ENCODE measurements at places on chromosomes 2 and 18.

- DNase-seq = no peak
Measured at GRCh38 chr2:116747103-116747502, 1067.4 kb upstream of the DDX18 start.

GRCh38 chr2:195824478-195824877 lies 167.5 kb downstream of the SLC39A10 start:
- no peak for DNase-seq

DNA sequence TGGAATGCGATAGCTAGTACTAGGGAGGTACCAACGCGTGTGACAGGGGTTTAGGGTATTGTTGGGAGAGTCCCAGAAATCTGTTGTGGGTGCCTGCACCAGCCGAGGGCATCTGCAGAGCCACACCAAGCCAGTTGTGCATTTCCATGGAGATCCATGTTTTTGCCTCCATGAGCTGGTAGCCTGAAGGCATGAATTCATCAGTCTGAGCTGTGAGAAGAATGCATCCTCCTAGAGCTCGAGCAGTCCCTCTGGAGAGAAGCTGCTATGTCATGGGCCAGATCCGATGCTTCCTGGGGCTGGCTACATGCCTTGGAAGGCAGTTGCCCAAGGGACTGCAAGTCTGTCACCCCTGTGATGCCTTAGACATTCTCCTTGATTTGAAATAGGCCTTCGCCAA lies 57.9 kb downstream of the LIPG start:
- no peak for DNase-seq

GRCh38 chr18:7618891-7619442 lies 51.9 kb downstream of the PTPRM start:
- no peak for DNase-seq

DNA sequence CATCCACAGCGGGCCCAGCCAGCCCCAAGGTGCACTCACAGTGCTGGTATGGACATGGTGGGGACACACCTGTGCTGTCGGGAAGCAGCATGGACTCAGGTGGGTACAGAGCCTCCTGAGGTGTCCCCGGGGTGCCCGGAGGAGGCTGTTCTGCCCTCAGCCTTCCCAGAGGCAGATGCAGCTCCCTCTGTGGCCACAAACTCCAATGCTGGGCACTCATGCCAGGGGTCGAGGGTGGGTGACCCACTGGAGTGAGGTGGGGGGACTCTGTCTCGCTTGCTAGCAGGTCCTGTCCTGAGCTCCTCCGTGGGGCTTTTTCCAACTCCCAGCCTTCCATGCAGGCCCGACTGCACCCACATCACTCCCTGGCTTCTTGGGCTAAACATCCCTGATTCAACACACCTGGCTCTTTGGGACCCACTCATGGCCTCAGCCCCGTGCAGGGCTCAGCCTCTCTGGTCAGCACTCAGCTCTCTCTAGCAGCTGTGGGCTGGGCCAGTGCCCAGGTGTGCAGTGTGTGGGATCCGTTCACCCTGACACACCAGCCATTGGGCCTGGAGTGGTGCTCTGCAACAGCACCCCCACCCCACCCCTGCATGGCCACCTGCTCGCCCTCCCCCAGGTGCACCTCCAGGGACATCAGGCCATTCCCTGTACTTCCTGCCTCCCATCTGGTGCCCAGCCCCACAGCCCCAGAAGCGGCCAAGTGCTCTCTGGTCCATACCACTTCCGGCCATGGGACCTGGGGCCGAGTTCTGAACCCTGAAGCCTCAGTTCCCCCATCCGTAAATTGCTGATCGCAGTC lies 16.0 kb downstream of the RAMP1 start:
- DNase-seq = no peak

DNA sequence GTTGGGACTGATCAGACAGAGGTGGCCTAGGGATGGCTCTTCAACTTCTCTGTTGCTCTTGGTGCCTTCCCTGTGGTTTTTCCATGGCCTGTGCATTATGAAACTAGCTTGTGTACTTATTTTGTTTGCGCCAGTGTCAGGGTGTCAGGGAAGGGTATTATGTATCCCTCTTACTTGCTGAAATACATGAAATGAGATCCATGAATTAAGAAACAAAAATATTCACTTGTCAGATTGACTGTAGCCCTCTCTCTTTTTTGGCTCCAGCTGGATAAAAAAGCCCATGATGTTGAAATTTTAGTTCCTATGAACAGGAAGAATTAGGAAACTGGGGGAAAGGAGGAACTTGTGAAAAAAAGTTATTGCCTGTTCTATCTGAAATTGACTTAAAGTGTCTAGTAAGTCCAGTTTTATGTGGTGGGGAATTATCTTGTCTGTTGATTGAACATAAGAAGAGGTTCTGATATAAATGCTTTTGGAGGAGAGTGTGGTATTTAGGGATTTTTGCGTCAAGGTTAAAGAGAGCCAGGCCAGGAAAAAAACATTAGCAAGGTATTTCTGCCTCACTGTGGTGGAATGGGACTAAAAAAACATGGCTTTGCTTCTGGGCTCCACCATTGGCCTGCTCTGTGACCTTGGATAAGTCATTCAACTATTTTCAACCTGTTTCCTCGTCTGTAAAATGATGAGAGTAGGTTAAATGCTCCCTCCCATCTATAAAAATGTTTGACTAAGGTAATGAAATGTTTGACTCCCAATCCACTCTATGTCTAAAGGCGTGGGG lies 12.0 kb downstream of the UGP2 start:
- no peak for DNase-seq

DNA sequence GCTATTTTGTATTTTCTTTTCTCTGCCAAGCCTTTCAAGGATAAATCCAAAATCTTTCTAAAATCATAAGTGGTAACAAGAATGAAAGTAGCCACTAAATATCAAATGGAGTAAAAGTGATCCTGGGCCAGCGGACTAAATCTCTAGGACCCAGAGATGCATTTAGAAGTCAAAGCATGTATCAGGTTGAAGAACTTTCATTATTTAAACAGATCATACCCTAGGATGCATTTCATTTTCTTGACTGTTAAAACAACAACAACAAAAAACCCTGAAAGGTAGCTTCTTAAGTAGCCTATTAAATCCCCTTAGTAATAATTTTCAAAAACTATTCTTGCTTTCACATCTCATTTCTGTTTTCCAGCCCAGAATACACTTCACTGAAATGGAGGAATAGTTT lies 4.8 kb upstream of the POU3F3 start:
- DNase-seq = no peak

DNA sequence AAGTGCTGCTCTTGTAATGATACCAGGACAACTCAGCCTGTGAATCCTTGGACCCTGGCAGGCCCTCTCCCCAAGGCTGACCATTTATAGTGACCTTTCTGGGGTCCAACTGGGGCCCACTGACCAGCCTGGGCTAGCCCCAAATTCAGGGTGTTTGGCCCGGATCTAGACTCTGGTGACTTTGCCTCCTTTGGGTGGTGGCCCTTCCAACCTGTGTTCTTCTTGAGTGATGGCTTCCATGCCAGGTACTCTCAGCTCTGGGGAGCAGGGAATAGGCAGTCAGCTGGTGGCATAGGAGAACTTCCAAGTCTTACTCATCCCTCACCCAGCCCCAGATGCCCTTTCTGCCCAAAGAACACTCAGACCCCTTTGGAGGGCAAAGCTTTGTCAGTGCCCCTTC lies 10.3 kb downstream of the MYO7B start:
- no peak for DNase-seq
